Activated CD4-positive, alpha-beta T cell treated with anti-CD3 and anti-CD28 coated beads, Interleukin-2, Interleukin-6, amounts not matched to agents 100 ng/mL and 50 ng/mL, durations not matched to agents 16 hours and 8 hours (primary cell): ENCODE measurements at places on chromosomes 1 and 21.

GRCh38 chr1:41724248-41724647, 194.5 kb downstream of the HIVEP3 start:
- no peak for DNase-seq

DNA sequence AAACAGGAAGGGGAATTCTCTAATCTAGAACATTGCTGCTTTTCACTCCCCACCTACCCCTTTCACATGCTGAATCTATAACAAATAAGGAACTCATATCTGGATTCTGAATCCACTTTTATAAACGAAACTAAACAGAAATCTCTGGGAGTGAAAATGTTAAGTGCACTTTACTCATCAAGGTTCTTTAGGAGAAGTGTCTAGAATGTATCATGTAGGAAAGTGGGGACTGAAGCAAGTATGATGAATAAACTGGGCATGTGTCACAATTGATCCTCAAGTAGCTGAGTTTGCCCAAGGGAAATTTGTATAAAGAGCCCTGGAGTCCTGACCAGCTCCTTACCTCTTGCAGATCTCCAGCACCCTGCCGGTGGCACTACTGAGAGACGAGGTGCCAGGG, 19.8 kb downstream of the AVPR1B start:
- DNase-seq, result no peak

- DNase-seq, result no peak
Observed at GRCh38 chr1:214857716-214858115, 224.8 kb upstream of the KCNK2 start.

DNA sequence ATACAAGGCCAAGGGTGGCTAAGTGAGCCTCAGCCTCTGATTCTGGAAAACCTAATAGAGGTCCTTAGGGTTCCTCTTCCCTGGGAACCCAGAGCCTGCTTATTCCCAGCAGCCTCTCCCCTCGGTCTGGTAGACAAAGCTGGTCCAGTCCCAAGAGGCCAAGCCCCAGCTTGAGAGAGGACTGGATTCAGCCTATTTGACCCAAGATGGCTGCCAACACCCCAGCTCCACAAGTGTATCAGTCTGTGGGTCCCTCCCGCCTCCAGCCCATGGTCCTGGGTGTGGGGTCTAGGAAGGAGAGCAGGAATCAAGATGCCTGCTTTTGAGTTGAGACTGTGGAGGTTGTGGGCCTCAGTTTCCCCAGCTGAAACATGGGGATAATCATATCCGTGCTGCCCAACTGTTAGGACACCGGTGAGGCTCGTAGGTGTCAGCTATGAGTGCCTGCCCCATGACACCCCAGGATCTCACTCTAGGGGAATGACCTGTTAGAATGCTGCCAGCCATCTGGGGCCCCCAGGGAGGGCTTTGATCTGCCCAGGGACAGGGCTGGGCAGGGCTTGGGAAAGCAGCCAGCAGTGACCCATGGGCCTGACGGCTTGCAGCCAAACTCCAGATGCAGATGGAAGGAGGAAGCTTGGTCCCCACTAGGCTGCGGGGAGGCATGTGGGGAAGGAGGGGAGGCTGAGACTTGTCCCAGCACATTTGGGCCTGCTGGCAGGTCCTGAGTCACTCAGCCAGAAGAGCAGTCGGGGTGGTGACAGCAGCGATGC, 45.4 kb downstream of the NUAK2 start:
- no peak for DNase-seq

DNA sequence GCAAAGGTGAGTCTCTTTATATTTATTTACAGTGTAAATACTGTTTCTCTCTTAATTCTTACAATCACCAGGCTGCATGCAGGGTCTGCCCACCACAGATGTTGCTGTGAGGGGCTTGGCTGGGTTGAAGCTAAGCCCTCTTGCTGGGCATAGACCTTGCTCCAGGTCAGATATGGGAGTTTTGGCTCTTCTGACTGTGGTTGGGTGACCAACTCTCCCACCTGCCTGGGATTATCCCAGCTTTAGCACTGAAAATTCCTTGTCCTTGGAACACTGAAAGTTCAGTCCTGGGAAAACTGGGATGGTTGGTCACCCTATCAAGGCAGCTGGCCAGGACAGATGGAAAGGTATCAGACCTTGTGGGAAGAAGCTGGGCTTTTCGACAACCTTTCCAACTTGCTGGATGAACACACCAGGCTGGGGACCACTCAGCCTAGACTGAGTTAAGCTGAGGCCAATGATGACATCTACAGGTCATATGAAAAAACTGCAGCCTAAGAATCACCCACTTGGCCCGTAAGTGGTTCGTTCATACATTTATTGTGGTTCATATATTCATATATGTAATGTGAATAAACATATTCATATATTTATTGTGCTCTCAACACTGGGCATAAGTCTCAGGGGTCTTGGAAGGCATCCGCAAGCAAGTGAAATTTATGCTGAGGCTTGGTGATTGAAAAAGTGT, 26.6 kb upstream of the HPDL start:
- peak; percentile 67 for DNase-seq

- DNase-seq, result no peak
Observed at GRCh38 chr1:32051706-32052105, 21.0 kb upstream of the TMEM39B start.

GRCh38 chr1:35570589-35571137, 2.5 kb upstream of the TFAP2E start:
- no peak for DNase-seq

GRCh38 chr21:31447505-31447904, 103.4 kb upstream of the TIAM1 start:
- no peak for DNase-seq

DNA sequence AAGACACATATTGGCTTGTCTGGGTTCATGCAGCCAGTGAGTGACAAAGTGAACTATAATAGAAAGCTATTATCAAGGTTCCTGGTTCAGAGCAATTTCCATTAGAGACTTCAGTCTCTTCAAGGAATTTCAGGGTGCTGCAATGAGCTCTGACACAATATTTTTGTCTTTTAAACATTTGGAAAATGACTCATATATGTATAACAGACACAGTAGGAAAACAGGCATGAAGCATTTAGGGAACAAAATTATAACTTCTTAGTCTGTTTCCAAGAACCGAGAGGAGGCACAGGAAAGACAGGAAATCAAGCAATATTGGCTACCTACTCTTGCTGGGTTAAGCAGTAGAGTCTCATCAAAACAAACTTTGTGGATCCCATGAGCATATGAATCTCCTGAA, 170.4 kb downstream of the PTPRC start:
- DNase-seq, result no peak

DNA sequence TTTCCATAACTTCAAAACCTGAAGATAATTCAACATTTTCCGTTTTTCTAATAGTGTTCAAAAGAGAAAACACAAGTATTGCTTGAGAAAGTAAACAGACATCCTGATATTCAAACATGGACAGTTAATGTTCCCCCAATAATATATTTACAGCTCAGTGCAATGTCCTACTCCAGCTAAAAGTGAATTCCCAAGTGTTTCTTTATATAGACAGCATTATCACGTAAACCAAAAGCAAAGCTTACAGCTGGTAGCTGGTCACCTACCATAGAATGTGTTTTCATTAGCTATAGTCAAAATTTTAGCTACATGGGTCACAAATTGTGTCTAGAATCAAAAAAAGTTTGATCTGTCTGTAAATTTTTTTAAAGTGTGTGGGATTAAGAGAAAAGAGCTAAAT, 34.9 kb downstream of the WLS start:
- DNase-seq, result no peak

- DNase-seq, result no peak
Observed at GRCh38 chr21:18161841-18162240, 82.8 kb upstream of the CHODL start.

DNA sequence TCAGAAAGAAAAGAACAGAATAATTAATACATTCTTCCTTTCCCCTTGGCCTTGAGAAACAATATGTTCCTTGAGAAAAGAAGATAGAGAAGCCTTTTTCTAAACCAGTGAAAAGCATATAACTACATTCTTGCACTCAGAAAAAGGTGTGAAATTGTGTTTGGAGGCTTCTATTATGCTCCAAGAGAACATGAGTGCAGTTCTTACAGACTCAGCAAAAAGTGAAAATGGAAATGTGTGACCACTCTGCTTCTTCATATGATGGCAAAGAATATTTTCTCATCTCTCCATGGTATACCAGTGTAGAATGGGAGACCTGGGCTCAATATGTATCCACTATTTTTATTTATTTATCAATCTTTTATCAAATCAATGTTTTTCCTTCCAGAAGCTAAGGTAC, 43.2 kb downstream of the ALG14 start:
- no peak for DNase-seq

GRCh38 chr21:36756527-36756926, 57.6 kb downstream of the SIM2 start:
- DNase-seq, result no peak

DNA sequence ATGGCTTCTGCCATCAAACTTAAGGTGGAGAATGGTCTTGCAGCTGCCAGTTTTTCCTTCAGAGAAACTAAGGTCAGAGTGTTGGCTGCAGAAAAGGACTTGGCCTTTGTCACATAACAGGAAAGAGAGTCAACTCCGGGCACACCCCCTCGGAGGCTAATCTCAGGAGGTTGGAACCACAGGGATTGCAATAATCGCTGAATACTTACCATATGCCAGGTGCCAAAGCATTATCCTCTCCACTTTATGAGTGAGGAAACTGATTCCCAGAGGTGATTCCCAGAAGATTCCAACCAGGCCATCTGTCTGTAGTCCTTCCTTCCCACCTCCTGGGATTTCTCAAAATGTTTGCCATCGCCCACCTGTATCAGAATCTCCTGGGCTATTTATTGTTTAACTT, 54.0 kb downstream of the LACTBL1 start:
- no peak for DNase-seq

- DNase-seq, result no peak
Observed at GRCh38 chr1:237998581-237998980, 107.9 kb upstream of the ZP4 start.
